A172 (cell line): ENCODE measurements at places on chromosomes 11 and 22.

DNA sequence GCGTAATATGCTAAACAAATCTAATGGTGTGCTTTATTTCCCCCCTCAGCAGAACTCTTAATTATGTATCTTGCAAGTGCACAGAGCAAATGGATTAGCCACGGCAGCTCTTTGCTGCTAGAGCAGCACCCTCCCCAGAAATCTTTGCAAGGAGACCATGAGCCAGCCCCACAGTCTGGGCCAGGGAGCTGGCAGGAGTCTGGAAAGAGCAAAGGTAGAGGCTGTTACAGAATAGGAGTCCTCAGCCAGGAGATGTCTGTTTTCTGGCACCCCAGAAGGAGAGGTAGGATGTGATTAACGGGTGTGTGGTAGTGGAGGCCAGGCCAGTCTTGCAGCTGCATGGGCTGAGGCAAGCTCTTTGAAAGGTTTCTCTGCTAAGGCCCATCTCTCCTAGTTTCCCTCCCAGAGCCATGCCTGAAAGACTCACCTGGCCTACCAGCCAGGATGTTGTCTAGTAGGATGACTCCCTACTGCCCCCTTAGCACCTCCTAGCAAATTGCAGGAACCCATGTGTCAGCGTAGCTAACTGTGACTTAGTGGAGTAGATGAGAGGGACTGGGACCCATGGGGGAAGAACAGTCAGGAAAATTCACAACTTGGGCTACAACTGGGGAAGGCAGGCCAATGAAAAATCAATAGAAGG lies 557.2 kb downstream of the BUD13 start:
- DNase-seq: no peak

- no peak for DNase-seq
Observed at GRCh38 chr11:76276046-76276780, 69.9 kb upstream of the WNT11 start.

DNA sequence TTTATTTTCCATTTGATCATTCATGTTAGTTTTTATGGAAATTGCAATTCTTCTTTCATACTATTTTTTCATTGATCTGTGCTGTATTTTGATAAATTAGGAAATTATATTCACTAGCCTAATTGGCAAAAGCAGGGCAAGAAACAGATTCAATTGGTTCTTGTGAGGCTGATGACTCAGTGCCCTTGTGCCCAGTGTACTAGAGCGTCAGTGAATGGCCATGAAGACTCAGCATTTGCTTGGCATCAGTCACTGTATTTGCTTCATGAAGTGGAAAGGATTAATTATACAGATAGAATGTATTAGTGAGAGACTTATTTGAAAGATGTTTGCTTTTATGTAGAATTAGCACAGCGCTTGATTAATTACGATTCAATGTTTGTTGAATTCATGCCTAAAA lies 31.8 kb downstream of the MRGPRX1 start:
- DNase-seq: no peak

GRCh38 chr22:45932071-45932470 lies 44.9 kb downstream of the WNT7B start:
- DNase-seq: peak; percentile 38

DNA sequence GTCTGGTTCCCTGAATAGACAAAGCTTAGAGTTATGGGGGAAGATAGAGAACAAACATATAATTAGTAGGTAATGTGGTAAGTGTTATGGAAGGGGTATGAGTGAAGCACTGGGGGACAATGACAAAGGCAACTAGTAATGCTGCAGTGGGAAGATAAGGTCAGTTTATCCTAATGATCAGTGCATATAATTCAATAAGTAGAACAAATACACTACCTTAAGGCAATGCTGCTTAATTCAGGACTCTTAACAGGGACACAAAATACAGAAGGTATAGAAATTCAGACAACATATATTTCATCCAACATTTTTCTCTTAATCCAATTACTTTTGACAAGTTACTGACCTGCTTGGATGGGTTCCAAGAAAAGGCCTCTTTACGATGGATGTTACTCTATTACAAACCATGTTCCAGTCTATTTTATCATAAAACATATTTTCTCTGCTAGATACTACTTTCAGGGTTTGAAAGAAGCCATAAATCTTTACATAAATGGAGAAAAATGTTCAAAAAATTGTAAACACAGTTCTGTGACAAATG lies 1186.2 kb downstream of the LRRC4C start:
- no peak for DNase-seq
